Thymus (tissue), 14 donors: ENCODE measurements at places on chromosomes 6 and 20. TPM values are rescaled to one million over a fixed set of nuclear protein-coding genes. Genes with fewer than 3 reads are reported as not detected.

PGC gene
- 0.28 TPM for total RNA-seq

SLC22A7 gene
- total RNA-seq = 0.09 TPM

ZKSCAN3 gene
- total RNA-seq = 5.1 TPM

FHL5 gene
- 0.19 TPM for total RNA-seq

ZHX3 gene
- 4.2 TPM for total RNA-seq

WFDC12 gene
- total RNA-seq = 1.0 TPM

LPIN3 gene
- total RNA-seq = 1.6 TPM

SAPCD1 gene
- total RNA-seq = 1.2 TPM

GABBR1 gene
- 1.1 TPM for total RNA-seq

TOP1 gene
- 26.0 TPM for total RNA-seq

TP53RK gene
- 22.9 TPM for total RNA-seq

SLC22A3 gene
- total RNA-seq = 0.28 TPM

RNF8 gene
- 16.9 TPM for total RNA-seq

CCDC28A gene
- 35.6 TPM for total RNA-seq

LAMA4 gene
- 15.2 TPM for total RNA-seq
